ENCODE measurements at places on chromosomes 7 and 10.

DNA sequence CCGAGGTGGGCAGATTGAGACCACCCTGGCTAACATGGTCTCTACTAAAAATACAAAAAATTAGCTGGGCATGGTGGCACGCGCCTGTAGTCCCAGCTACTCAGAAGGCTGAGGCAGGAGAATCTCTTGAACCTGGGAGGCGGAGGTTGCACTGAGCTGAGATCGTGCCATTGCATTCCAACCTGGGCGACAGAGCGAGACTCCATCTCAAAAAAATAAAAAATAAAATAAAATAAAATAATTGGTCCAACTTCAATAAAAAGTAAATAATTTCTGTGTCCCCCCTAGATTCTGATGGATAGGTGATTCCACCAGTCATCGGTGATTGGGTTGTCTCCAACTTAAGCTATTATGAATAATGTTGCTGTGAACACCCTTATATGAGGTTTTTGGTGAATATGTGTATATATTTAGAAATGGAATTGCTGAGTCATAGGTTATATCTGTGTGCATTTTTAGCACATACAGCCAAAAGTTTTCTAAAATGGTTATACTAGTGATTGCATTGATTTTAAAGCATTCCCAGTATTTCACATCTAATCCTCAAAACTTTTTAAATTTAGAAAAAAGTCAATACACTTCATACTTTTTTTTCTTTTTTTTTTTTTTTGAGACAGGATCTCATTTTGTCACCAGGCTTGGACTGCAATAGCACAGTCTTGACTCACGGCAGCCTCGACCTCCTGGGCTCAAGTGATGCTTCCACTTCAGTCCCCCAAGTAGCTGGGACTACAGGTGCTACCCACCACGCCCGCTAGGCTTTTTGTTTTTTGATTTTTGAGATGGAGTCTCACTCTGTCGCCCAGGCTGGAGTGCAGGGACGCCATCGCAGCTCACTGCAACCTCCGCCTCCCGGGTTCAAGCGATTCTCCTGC is 13.7 kb upstream of the SRPK2 start:
- no peak for DNase-seq

DNA sequence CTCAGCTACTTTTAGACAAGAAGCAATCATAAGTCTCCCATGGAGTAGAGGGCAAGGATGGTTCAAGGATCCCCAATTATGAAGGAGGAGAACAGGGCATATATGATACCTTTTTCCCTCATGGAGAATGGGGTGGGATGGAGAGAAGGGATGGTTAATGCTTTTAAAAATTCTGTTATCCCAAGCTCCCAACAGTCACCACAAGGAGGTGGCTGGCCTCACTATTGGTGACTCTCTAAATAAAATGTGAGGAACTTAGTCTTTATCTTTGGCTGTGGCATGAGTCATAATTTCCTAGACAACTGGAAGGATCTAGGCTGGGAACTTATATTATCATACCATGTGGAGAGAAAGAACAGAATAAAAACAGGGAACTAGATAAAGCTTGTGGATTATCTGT is 297.0 kb downstream of the PHTF2 start:
- no peak for DNase-seq

- no peak for DNase-seq
Observed at GRCh38 chr10:69498711-69499471, 47.6 kb downstream of the TSPAN15 start.

DNA sequence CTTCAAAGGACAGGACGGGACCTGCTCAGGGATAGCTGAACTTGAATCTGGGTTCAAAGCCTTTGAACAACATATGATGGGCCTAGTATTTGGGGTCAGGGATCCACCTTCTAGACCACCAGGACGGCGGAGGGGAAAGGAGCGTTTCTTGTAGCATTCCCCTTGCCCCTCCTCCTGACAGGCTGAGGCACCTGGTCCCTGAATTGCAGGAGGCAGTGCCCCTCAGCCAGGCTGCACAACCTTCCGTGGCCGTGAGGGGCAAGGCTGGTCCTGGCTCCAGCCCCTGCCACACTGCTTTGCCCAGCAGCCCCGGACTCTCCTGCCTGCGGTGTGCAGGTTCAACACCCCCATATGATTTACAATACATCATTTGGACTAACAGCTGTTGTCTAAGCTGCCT is 58.1 kb downstream of the INSIG1 start:
- DNase-seq = no peak

DNA sequence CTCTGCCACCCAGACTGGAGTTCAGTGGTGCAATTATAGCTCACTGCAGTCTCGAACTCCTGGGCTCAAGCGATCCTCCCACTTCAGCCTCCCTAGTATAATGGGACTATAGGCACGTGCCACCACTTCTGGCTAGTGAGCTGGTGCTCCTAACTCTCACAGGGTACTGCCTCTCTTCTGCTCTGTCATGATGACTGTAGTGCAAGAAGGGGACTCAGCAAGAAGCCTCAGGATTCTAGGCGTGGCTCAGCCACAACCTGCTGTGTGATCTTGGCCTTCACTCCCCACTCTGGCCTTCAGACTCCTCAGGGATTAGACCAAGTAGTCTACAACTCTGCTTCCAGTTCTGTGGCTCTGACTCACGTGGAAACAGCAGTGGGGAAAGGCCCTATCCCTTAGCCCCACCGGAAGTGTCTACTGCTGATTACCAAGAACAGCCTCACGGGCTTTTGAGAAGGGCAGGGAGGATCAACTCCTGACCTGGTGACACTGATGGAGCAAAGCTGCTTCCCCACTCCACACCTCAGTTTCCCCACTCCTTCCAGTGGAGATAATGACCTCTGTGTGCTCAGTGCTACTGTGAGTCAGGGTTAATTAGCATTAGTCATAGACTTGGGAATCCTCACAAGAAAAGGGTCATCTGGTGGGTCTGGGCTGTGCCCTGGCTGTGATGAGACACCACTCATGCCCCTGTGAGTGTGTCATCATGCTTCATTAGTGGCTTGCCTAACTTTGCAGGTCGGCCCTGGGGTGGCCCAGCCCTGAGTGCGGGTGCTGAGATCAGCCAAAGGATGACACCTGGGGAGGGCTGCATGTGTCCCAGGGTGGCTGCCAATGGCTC is 41.1 kb downstream of the ZC3HC1 start:
- DNase-seq = no peak

GRCh38 chr10:21208666-21209316 is 311.7 kb upstream of the NEBL start:
- DNase-seq = no peak

GRCh38 chr7:46723742-46724141 is 802.7 kb upstream of the IGFBP3 start:
- DNase-seq = no peak

- DNase-seq = no peak
Observed at GRCh38 chr10:70836319-70836718, 20.6 kb downstream of the SGPL1 start.

- no peak for DNase-seq
Observed at GRCh38 chr7:1611708-1612241, 41.9 kb upstream of the PSMG3 start.

DNA sequence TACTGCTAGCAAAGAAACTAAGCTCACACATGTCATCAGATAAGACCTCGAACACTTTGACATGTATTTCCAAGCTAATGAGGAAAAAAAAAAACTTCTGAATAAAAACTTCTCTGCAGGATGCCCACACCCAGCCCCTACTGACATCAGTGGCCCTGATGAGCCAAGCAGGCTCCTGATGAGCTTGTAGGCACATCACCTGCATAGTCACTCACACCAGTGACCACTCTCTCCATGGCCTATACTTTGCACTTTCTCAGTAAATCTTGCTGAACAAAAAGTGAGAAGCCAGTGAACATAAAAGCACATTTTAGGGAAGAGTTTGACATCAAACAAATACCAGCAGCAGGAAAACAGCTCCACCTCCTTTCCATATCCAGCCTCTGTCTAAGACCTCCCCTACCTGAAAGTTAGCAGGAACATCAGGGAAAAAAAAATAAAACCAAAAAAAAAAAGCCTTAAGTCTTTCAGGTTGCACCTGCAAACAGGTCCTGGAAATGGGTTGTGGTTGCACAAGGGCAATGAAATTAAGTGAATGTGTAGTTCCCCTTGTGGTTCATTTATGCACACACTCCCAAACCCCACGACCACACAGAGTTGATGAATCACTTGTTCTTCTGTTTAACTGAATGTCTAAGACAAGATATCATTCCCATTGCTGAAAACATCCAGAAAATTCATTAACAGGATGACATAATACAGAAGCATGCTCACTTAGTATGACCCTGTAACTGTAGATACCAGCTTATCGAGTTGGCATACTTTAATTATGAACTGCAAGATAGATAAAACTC is 205.2 kb upstream of the PDE1C start:
- no peak for DNase-seq

All from mucosa of gallbladder (tissue), 1 donor.